ENCODE measurements at places on chromosomes 6 and 20. TPM values are rescaled to one million over a fixed set of nuclear protein-coding genes. Genes with fewer than 3 reads are reported as not detected.

DNA sequence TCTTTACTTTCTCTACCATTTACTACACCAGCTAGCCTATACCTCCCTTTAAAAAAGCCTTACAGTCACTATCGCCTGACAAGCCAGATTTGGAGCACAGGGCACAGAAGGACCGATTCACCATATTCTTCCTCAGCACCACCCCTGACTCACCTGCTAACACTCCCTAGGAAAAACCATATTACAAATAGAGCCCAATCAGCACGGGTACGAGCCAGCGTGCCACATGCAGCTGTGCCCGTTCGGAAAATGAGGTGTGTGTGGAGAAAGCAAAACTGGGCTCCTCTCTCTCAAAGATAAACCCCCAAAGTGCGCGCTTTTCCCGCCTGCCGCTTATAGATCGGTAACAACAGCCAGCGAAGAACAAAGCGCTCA, 1.2 kb downstream of the SYNCRIP start:
- DNase-seq, result no peak

DNA sequence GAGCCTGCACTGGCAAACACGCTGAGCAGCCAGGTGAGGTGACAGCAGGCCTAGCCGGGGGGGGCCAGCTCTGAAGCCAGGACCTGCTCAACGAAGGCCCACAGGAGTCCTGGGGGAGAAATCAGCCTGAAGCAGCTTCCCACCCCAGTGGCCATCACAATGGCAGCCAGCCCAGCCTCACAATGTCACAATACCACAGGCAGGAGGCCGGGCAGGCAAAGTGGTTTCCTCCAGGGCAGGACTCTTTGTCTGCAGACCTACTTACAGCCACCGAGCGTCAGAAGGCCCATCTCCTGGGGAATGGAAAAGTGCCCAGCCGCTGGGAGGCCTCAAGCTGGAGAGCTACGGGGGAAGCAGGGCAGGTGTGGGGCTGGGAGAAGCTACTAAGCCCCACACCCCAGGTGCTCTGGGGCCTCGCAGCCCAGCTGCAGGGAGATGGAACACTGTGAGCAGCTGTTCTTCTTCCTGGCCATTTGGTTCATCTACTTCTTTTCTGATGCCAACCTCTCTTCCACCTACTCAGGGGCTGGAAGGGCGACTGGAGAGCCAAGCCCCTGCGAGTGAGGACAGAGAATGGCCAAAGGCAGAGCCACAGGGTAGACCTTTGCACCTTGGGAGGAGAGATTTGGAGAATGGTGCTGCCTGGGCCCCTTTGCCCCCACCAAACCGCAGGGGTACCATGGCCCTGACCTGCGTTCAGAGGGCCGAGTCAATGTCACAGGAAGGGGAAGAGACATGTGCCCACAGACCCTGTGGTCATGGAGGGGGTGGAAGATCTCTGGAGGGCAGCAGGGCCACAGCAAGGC, 22.3 kb upstream of the AVP start:
- no peak for DNase-seq

Gene NOX3
- total RNA-seq, result not detected

GRCh38 chr6:35044761-35045421, 96.2 kb downstream of the TCP11 start:
- no peak for DNase-seq

GRCh38 chr20:59988141-59988540, 29.9 kb downstream of the CDH26 start:
- no peak for DNase-seq

Gene BTN1A1
- 0.09 TPM for total RNA-seq

Measured in CD8-positive, alpha-beta memory T cell (primary cell).